ENCODE measurements at places on chromosomes 2 and 18.
A peak's percentile ranks its signal among the peaks of the same experiment; 100 is the strongest.

GRCh38 chr2:134469516-134470115 is 215.7 kb downstream of the MGAT5 start:
- DNase-seq, result no peak

- DNase-seq, result no peak
Observed at GRCh38 chr2:218282173-218282991, 9.9 kb downstream of the TMBIM1 start.

DNA sequence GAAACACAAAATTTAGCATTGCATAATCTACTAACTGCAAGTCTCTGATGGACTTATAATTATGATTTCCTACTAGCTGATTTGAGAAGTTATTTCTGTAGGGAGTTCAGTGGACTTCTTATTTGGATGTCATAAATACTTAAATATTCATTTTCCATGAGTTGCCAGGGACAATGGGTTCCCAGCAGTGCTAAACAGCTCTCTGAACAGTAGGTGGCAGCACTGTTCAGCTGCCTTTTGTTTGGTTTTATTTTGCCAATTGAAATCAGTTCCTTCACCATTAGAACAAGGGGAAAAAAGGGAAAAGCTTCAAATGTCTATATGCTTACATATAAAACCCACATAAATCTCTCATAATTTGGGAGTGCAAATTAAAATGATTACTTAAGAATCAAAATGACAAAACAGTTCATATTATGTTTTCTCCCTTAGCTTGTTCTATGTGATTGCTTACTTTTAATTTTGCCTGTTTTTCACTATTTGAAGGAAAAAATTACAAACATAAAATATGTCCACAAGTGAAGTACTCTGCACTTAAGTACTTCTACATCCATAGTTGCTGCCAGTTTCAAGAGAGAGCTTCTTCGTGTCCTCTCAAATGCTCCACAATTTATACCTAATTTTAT is 898.9 kb downstream of the CPS1 start:
- DNase-seq, result peak; percentile 29

- DNase-seq, result no peak
Observed at GRCh38 chr2:218605432-218605831, 2.3 kb upstream of the PLCD4 start.

GRCh38 chr2:99572373-99573164 is 82.8 kb upstream of the REV1 start:
- DNase-seq, result no peak

Measured in left renal cortex interstitium (tissue), 4 donors.